Stimulated activated CD4-positive, alpha-beta T cell treated with anti-CD3 and anti-CD28 coated beads, Interleukin-4, amount 100 ng/mL, for 24 hours (primary cell): ENCODE measurements at places on chromosomes 6 and 20.

- no peak for DNase-seq
Measured at GRCh38 chr20:51579137-51579536, 36.6 kb upstream of the NFATC2 start.

GRCh38 chr6:14440215-14440910, 322.8 kb downstream of the CD83 start:
- DNase-seq: no peak

- no peak for DNase-seq
Measured at GRCh38 chr6:118804091-118804490, 89.9 kb upstream of the ASF1A start.

GRCh38 chr6:155378276-155378675, 64.0 kb upstream of the TFB1M start:
- no peak for DNase-seq

- DNase-seq: no peak
Measured at GRCh38 chr6:105594821-105595220, 191.9 kb upstream of the PREP start.

GRCh38 chr20:35385733-35386132, 26.0 kb downstream of the UQCC1 start:
- no peak for DNase-seq

GRCh38 chr6:17469006-17469832, 75.8 kb downstream of the CAP2 start:
- no peak for DNase-seq

DNA sequence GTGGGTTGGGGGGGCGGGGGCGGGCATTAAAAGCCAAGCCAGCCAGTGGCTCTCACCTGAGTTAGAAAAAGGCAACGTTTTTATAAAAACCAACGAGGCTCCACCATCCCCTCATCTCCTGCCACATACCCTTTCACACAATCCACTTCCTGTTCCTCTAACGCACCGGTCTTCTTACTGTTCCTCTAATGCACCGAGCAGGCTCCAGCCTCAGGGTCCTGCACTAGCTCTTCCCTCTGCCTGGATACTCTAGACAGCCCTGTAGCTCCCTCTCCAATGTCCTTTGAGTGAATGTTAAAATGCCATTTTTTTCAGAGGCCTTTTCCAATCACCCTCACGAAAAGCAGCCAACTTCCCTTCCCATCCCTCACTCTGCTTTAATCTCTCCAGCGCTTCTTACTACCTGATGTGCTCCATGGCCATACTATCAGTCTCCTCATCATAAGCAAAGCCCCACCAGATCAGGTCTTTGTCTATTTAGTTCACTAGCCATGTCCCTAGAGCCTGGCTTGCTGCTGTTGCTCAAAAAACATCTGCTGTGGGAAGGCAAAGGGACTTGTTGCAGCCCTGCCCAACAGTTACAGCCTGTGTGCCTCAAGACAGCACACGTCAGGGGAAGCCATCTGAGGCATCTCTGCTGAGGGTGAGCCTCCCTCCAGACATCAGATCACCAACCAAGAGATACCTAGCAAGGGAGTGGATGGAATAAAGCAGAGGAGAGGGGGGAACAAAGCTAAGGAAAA, 3.9 kb downstream of the FKBP1A start:
- no peak for DNase-seq

DNA sequence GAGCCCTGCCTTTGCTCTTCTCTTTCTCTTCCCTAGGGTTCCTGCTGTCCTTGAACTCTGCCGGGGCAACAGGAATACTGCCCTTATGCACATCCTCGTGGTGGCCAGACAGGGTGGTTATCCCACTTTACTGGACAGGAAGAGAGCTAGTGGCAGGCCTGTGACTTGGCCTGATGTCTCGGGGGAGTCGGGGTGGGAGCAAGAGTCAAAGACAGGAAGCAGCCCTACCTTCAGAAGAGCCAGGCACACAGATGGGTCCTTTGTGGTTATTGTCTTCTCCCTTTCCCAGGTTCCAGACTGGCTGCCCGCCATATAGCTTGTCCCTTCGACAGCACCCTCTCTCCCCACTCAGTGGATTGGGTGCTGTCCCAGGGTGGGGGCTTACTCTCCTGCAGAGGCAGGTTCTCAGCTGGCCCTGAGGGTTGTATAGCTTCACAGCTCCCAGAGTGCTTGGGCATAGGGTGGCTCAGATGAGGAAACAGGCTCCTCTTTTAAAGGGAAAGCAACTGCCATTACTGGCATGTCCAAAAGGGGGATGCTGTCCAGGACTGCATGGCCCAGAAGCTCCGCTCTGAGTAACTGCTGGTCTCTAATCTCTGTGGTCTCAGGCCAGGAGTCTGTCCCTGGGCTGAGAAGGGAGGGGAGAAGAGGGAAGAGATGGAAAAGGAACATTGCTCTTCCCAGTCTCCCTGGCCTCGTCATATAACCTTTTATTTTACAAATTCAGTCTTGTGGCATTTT, 17.3 kb downstream of the PLCG1 start:
- DNase-seq: no peak

- no peak for DNase-seq
Measured at GRCh38 chr20:47799116-47799715, 13.9 kb upstream of the SULF2 start.

DNA sequence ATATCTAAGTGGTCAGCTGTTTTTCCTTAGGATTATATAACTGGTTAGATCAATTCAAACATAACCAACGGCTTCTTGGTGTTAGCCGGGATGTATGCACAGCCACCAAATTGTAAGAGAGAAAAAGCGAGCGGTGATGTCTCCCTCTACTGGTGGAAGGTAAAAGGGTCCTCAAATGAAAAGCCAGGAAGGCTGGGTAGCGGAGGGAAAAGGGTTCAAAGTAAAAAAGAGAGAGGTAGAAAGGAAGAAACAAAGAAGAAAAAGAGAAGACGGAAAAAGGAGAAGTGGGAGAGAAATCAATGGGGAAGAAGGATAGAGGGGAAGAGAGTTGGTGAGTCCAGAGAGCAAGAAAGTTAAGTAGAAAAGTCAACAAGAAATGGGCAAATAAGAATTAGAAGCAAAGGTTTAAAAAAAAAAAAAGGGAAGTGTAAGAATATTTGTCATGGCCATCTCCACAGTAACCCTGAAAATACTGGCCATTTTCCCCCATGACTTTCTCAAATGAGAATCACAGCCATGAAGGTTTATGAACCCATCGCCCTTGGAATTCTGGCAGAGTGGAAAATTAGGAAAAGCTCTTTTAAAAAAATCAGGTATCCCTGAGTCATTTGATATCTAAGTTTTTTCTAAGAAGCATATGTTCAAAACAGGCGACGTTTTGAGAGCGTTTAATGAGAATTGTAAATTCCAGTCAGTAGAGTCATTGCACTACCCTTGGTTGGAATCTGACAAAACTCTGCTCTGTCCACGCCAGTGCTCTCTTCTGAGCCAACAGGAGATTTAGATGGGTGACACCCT, 155.6 kb upstream of the SNX9 start:
- DNase-seq: peak; percentile 67
